MM.1S (cell line): ENCODE measurements at places on chromosomes 5 and 9.

DNA sequence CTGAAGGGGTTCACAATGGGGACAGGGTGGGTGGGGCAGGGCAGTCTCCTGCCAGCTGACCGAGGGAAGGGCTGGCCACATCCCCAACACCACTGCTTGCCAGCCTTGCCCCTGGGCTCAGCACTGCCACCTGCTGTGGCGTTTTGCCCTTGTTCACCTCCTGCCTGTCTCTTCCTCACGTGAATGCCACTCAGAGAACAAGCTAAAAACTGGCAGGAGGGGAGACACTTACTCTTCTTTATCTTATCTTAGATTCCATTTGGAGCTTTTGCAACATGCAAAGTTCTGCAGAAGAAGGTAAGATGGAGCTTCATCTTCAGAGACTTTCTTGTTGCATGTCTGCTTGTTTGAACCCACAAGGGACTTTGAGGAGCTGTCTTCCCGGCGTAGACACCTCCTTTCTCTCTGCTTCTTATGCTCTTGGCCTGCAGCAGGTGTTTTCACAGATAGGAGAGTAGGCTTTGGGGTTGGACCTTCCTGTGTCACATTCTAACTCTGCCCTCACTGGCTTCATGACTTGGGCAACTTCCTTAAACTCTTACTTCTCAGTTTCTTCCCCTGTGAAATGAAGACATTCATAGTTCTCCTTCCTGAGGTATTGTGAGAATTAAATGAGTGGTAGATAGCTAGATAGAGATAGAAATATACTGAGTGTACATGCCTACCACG is 4.1 kb downstream of the LRSAM1 start:
- no peak overlapping the region for H3K27ac ChIP-seq
- no peaks in the 10 kb centered on the region for H3K27me3 ChIP-seq
- DNase-seq: no peak
- H3K4me3 ChIP-seq: no peak overlapping the region
- H3K36me3 ChIP-seq: 0 out of 2 replicates have a peak, but pooled peaks cover under 1% of the 10 kb centered on the region

DNA sequence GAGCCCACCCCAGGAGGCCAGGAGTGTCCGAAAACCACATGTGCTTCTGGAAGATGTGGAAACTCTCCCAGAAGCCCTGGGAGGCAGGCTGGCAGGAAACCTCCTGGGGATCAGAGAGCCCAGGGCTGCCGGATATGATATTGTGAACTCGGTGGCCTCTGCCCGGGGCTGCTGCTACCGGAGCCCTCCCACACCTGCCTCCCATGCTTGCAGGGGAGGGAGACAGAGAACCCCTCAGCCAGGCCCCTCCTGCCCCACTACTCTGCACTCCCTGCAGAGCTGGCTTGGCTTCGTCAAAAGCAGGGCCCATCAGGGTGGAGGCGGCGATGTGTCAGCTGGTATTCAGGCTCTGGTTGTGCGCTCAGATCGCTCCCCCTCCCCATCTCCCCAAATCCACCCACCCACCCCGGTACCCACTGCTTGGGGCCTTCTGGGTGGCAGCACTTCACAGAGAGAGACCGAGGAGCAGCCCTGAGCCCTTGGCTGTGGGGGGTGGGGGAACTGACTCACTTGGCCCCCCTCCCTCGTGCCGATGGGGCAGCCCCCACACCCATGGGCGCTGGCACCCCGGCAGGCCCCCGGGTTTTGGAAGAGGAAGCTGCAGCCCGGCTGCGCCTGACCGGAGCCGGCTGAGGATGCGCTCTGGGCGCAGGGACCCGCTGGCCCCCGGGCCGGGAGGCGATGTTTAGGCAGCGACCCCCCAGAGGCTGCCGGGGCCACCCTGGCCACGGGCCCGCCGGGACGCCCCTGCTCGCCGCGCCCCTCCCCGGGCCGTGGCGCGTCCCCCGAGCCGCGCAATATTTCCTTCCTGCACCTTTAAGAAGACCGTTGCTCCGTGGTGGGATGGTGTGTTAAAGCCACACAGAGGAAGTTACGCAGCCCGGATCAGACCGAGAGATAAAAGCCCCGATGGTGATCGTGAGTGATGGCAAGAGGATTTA is 786 bp upstream of the NTNG2 start:
- peaks cover 95% of the 10 kb centered on the region for H3K27me3 ChIP-seq
- H3K27ac ChIP-seq: no peak overlapping the region
- DNase-seq: peak; percentile 47
- H3K36me3 ChIP-seq: no peaks in the 10 kb centered on the region
- no peak overlapping the region; the same call in 1 of the 2 replicates for H3K4me3 ChIP-seq

GRCh38 chr9:37324261-37324683 is 98.2 kb upstream of the GRHPR start:
- H3K4me1 ChIP-seq: no peaks in the 10 kb centered on the region
- no peak overlapping the region for H3K27ac ChIP-seq
- no peak overlapping the region for H3K4me3 ChIP-seq
- H3K27me3 ChIP-seq: no peaks in the 10 kb centered on the region

DNA sequence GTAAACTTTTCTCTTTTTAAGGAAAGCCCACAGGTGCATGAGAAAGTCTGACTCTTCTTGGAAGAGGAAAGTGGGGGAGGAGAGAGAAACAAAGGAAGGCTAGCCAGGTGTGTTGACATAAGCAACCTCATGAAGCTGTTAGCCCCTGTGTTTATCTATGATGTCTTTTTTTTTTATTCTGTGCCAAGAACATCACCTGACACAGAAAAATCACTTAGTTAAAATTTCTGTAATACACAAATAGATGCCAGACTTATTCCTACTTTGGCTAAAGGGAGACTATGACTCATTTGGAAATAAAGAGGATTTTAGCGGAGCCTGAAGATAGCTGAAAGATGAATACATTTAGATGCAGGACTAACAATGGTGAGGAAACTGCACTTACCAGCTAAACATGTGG is 58.3 kb downstream of the BAAT start:
- H3K4me1 ChIP-seq: peaks cover 12% of the 10 kb centered on the region
- H3K36me3 ChIP-seq: no peaks in the 10 kb centered on the region
- no peaks in the 10 kb centered on the region for H3K27me3 ChIP-seq
- no peak overlapping the region for H3K4me3 ChIP-seq
- no peak overlapping the region for H3K27ac ChIP-seq

DNA sequence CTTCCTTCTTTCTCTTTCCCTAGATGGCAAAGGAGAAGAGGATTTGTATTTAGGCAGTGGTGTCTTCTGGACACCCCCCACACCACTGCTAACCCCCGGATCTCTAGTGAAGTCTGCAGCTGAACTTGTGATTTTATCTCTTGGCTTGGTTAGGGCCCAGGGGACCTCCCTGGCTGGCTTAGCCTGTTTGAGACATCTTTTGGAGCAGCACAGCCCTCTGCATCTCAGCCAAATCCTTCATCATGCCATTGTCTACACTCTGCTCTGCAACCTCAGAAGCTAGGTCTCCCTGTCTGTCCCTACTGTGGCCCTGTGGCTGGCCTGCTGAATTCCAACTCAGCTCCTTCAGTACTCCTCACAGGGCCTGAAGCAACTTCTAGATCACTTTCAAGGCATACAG is 81.7 kb downstream of the MUSK start:
- no peaks in the 10 kb centered on the region for H3K36me3 ChIP-seq
- H3K27me3 ChIP-seq: no peaks in the 10 kb centered on the region
- H3K4me1 ChIP-seq: no peaks in the 10 kb centered on the region
- no peak overlapping the region for H3K27ac ChIP-seq
- H3K4me3 ChIP-seq: no peak overlapping the region

DNA sequence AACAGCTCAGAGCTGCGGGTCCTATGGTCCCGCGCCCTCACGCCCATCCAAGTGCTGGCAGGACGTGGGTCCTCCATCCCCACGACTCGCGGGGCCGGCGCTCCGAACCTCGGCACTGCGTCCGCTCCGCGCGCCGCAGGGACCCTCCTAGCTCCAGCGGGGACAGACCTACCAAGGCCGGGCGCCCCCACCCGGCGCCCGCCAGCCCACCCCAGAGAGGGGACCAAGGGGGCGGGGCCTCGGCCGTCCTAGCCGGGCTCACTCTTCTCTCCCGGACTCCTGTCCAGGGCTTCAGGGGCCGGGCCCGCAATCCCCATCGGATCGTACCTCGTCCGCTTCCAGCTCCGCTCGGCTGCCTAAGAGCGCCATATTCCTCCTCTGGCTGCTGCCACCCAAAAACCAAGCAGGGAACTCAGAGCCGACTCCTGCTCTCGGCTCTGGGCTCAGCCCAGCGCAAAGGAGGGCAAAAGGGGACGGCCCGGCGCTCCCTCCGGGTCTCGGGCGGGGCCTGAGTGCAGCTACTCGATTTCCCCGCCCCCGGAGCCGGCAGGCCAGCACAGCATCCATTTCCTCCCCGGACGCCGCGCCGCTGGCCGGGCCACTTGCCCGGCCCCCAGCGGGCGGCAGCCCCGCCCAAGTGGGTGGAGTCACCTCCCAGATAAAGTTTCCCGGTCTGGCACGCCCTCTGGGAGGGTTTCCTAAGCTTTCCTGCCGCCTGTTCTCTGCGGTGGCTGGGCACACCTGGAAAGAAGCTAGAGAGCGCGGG is at the start of gene TTC39B:
Gene TTC39B, minus strand, starts transcription at position 460 of the 766 bp plus-strand sequence. Its CDS starts 91 bp downstream, at position 369.
- peak within 1 kb of the TSS; percentile 68 for H3K4me3 ChIP-seq
- H3K27me3 ChIP-seq: no peaks in the 10 kb centered on the region
- H3K4me1 ChIP-seq: no peaks in the 10 kb centered on the region
- no peak within 1 kb of the TSS for H3K27ac ChIP-seq

GRCh38 chr5:134563962-134564361 is 38.5 kb downstream of the JADE2 start:
- DNase-seq: no peak
- H3K36me3 ChIP-seq: no peaks in the 10 kb centered on the region
- no peaks in the 10 kb centered on the region for H3K27me3 ChIP-seq
- no peak overlapping the region for H3K27ac ChIP-seq
- H3K4me1 ChIP-seq: peaks cover 8% of the 10 kb centered on the region

GRCh38 chr5:148793261-148793660 is 33.1 kb upstream of the ADRB2 start:
- H3K4me3 ChIP-seq: no peak overlapping the region
- H3K4me1 ChIP-seq: no peaks in the 10 kb centered on the region
- no peak overlapping the region for H3K27ac ChIP-seq
- H3K27me3 ChIP-seq: no peaks in the 10 kb centered on the region
- no peak for DNase-seq

DNA sequence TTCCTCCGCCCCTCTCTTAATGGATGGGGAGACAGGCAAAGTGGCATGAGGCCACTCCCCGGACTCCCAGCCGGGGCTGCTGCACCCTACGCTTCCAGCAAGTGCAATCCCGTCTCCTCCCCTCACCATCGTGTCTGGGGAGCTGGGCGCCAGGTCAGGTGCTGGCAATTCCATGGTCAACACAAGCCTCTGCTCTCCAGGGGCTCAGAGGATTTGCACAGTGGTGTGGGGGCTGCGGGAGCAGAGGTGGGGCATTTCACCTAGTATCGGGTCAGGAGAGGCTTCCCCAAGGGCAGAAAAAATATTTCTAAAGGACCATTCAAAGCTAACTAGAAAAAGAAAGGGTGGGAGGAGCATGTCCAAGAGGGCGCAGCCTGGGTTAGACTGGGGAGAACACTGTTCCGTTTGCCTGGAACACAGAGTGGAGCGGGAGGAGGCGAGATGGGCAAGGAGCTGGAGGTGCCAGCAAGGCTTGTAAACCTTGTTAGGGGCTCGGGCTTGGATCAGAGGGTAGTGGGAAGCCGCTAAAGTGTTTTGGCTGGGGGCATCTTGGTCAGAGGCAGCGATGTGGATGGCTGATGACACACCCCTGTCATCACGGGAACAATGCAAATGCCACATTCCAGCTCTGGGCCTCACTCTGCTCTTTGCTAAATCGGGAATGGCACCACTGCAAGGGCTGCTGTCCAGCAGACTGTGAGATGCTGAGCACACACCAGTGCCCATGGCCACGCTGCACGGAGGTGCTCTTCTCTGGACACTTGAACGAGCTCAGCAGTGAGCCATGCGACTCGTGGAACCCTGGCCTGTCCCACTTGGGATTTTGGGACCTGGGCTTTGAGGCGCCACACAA is 191.7 kb downstream of the CDK5RAP2 start:
- no peaks in the 10 kb centered on the region for H3K4me1 ChIP-seq
- DNase-seq: no peak
- no peaks in the 10 kb centered on the region for H3K27me3 ChIP-seq
- H3K36me3 ChIP-seq: no peaks in the 10 kb centered on the region; the same call in 1 of the 2 replicates

GRCh38 chr9:85872463-85872862 is 68.5 kb upstream of the NAA35 start:
- H3K4me3 ChIP-seq: no peak overlapping the region
- H3K36me3 ChIP-seq: no peaks in the 10 kb centered on the region
- no peak overlapping the region for H3K27ac ChIP-seq
- H3K4me1 ChIP-seq: no peaks in the 10 kb centered on the region
- no peaks in the 10 kb centered on the region for H3K27me3 ChIP-seq

GRCh38 chr9:107174441-107174840 is 108.6 kb upstream of the RAD23B start:
- DNase-seq: peak; percentile 31
- H3K27ac ChIP-seq: no peak overlapping the region
- H3K4me3 ChIP-seq: no peak overlapping the region
- H3K36me3 ChIP-seq: no peaks in the 10 kb centered on the region
- H3K27me3 ChIP-seq: no peaks in the 10 kb centered on the region
- no peaks in the 10 kb centered on the region for H3K4me1 ChIP-seq

GRCh38 chr5:126589536-126590297 is 5.3 kb downstream of the ALDH7A1 start:
- no peak for DNase-seq
- H3K27ac ChIP-seq: no peak overlapping the region

DNA sequence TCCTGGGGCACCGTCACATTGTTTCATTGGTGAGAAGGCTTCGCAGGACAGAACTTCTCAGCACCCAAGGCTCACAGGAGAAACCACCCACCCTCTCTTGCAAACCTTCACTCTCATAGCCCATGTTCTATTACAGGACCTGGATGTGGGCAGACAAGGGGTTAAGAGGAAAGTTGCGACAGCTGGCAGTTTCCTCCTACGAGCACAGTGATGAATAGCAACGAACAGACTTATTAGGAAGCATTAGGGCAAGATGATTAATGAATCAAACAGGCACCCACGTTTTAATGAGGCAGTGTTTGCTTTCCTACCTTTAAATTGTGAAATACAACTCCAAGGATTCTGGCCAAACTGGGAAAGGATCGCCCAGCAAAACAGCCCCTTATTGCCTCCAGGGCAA is 339.3 kb downstream of the DRD1 start:
- no peaks in the 10 kb centered on the region for H3K27me3 ChIP-seq
- no peak for DNase-seq
- no peak overlapping the region for H3K4me3 ChIP-seq
- H3K4me1 ChIP-seq: no peaks in the 10 kb centered on the region

GRCh38 chr9:95264954-95265615 is 52.4 kb downstream of the FANCC start:
- no peaks in the 10 kb centered on the region for H3K4me1 ChIP-seq
- H3K27ac ChIP-seq: no peak overlapping the region
- H3K4me3 ChIP-seq: no peak overlapping the region
- H3K27me3 ChIP-seq: no peaks in the 10 kb centered on the region
- no peak for DNase-seq

- H3K4me3 ChIP-seq: no peak overlapping the region
- H3K36me3 ChIP-seq: no peaks in the 10 kb centered on the region
- H3K27ac ChIP-seq: no peak overlapping the region
- no peaks in the 10 kb centered on the region for H3K4me1 ChIP-seq
Observed at GRCh38 chr9:126108240-126108639, 218.4 kb upstream of the MVB12B start.
